NCI-H1105 (cell line): ENCODE measurements at places on chromosomes 7 and 10.

GRCh38 chr7:18626717-18627116, 131.2 kb downstream of the HDAC9 start:
- no peak for DNase-seq

DNA sequence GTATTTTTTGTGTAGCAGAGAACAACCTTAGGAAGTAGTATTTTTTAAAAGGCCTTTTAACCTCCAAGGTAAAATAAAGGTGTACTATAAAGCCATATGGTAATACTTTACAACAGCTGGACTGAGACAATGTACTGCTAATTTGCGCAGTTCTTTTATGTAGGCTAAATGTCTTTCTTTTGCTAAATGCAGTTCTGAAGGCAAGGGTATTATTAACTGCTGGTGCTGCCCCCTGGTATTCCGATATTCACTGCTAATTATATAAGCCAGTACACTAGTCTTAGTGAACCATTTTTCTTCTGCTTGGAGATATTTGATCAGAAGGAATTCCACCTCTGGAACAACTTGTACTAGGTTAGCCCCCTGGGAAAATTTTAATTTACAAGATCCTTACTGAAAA, 272.0 kb upstream of the FERD3L start:
- no peak for DNase-seq

DNA sequence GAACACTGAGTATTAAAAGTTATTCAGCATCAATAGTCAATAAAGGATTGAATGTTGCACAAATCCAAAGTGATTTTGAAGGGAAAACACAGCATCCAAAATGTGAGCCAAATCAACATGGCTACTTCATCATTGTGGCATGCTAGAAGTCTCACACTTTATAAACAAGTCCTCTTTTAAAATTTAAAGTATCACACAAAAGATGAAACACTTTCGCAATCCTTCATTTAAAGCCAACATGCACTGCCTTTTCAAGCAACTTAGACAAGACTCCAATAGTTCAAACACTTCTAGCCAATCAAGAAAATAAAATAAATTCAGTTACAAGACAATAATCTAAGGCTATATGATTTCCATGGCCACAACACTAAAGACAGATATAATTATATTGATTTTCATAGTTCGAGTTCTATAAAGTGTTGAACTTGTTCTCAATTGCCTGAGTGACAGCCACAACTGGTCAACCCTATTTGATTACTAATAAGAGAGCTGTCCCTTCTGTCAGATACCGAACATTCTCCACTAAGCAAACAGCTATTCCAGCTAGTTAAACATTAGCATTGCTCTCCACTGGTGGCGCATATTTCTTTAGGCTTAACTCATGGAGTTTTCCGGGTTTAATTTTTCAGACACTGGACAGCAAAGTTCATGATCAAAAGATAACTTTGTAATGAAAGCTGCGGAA, 8.3 kb downstream of the EBF3 start:
- no peak for DNase-seq

DNA sequence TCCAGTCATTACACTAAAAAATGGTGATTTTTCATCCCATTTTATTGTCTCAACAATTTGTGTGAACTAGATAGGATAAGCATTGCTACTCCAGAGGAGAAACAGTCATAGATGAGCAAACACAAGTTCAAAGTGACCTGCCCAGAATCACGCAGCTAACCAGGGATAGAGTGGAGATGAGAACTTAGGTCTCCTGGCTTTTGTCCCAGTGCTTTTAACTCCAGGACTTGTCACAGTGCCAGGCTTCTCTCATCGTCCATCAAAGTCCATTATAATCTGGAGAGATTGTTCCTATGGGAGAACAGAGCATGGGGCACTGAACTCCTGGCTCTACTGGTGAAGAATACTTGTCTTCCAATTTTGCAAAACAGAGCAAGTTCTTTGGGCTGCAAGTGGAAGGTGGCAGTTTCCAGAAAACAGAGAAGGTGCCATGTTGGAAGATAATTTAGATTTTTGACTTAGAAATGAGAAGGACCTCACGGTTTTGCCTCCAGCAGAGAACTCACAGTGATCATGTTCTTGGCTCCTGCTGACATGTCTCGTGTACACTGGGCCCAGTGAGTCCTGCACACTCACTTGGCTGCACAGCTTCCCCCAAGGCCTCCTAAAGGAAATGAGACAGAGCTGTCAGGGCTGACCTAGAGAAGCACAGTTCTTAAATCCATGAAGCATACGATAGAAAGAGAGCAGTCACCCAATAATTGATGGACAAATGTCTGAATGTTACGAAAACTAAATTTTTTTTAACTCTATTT, 322.9 kb upstream of the NRP1 start:
- peak; percentile 50 for DNase-seq

- peak; percentile 11 for DNase-seq
Observed at GRCh38 chr7:50142425-50143017, 49.5 kb upstream of the ZPBP start.

DNA sequence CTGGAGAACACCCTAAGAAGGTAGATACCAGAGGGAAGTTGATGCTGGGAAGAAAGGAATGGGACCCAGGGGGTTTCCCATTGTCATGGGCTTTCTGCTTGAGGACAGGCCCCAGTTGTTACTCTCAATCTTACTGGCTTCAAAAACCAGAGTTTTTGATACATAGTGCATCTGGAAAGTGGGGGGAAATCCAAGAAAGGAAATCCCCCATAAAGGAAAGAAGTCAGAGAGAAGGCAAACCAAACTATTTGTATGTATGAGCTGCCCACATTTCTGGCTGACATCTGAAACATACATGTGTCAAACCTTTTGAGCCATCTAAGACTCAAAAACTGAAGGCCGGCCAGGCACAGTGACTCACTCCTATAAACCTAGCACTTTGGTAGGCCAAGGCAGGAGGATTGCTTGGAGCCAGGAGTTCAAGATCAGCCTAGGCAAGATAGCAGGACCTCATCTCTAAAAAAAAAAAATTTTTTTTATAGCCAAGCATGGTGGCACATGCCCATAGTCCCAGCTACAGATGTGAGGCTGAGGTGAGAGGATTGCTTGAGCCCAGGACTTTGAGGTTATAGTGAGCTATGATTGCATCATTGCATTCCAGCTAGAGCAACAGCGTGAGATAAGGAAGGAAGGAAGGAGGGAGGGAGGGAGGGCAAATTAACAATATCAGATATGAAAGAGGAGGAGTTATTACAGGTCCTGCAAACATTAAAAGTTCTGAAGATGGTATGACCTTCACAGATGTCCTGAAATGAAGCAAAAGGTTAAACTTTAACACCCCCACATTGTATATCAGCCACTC, 6.7 kb upstream of the COA1 start:
- DNase-seq: no peak
